NCI-H748 treated with DMSO at 0.1 percent for 48 hours (cell line): ENCODE measurements at places on chromosomes 5 and 9.

DNA sequence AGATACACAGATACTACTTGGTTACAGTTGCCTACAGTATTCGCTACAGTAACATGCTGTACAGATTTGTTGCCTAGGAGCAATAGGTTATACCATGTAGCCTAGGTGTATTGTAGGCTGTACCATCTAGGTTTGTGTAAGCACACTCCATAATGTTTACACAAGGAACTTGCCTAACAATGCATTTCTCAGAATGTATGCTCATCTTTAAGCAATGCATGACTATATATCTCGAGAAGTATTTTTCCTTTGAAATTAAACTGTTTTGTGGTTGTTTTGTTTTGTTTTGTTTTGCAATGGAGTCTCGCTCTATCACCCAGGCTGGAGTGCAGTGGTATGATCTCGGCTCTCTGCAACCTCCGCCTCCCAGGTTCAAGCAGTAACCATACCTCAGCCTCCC, 25.3 kb downstream of the LRRC70 start:
- no peak for DNase-seq

- no peak for DNase-seq
Observed at GRCh38 chr5:57184322-57184721, 10.5 kb downstream of the GPBP1 start.

GRCh38 chr9:137138722-137139467, at the start of gene GRIN1:
Gene GRIN1 (plus strand): TSS chr9:137139154. CDS start chr9:137139487, 333 bp downstream.
- no peak for DNase-seq

DNA sequence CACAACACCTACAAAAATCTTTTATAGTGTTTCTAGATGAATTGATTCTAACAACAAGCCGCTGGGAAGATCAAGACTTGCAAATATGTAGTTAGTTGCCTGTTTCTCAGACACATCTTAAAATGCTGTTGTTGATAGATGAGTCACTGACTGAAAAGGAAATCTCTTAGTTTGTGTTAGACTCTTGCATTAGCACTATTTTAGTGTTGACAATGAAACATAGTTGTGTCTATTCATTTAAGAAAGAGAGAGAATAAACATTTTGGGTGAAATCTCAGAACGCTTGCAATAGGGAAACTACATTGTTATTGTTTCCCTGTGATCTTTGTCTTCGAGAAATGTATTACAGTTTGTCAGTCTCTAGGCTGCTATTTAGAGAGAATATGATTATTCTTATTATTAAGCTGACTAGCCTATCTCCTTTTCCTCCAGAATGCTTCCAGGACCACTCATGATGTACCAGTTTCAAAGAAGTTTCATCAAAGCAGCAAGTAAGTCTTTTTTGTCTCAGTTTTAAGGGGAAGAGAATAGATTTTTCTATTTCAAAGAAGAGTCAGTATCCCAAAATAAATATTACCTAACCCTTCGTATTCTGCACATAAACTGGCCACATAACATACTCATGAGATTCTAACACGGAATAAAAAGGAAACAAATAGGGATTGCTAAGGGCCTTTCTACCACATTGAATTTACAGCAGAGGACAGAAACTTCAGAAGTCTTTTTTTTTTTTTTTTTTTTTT, 285.6 kb downstream of the ARHGAP26 start:
- DNase-seq, result no peak

DNA sequence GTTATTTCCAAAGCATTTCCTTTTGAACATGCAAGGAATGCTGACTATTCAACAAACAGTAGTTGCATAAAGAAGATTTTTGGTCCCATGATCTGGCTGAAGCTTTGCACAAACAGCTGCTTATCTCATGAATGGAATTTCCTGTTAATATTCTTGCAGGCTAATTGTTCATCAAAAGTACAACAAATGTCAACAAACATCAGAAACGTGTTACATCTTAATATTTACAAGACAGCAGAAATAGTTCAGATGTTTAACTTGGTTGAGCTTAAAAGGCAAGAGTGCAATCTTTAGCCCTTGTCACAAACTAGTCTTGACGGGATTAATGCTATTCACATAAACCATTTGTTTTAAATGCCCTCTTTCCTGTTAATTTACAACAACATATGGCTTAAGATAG, 47.9 kb upstream of the BASP1 start:
- no peak for DNase-seq

GRCh38 chr5:31720004-31720403, 81.1 kb downstream of the PDZD2 start:
- no peak for DNase-seq

- no peak for DNase-seq
Observed at GRCh38 chr9:33809506-33809905, 7.5 kb upstream of the UBE2R2 start.

DNA sequence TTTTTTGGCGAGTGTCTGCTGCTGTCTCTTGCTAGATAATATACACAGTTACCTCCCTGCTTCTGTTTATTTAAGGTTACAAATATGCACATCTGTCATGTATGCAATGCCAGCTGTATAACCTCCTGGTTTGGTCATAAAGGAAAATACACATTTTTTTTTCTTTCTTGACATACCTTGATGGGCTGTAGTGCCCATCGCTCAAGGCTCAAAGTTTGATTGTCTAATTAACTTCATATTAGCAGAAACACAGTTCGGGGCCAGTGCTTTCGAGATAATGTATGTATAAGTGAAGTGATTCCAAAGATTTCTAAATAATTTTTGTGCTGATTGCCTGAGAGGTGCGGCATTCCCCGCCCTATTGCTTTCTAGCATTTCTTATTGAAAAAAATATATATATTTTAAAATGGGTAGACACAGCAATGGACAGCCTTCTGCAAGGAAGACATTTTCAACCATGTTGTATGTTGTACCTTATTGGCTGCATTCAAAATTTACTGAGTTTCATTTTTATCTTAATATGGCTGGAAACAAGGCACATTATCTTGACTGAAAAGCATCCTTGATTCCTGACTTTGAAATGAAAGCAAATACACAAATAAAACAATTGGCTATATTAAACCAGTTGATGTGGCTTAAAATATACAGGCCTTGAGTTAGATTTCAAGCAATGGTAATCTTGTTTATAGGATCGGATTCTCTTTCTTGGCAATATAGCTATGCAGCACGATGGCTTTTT, 206.2 kb downstream of the MEF2C start:
- DNase-seq, result no peak

GRCh38 chr5:112930082-112930344, 8.0 kb upstream of the REEP5 start:
- no peak for DNase-seq

DNA sequence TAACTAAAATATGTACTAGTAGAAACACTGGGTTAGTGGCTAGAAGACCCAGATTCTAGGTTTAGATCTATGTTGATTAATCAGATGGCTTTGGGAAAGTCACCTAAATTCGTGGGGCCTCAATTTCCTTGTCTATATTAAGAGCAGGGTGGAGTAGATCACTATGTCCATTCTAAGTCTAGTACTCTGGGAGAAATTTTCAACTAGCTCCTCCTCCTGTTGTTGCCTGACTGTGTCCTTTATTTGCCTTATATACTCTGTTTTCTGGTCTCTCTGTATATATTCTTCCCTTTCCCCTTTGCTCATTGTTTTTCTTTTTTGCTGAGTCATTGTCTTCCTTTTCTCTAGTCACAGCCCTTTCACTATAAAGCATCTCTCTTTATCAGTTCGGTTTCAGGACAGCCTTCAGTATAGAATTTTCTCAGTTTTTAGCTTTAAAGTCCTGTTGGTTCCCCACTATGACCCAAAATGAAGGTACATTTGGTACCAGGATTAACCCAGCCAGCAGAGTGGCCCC, 44.5 kb upstream of the CDH6 start:
- no peak for DNase-seq

GRCh38 chr5:189486-189885, 1.8 kb upstream of the LRRC14B start:
- DNase-seq, result no peak

GRCh38 chr5:99037668-99038067, 108.9 kb upstream of the CHD1 start:
- peak; percentile 6 for DNase-seq

DNA sequence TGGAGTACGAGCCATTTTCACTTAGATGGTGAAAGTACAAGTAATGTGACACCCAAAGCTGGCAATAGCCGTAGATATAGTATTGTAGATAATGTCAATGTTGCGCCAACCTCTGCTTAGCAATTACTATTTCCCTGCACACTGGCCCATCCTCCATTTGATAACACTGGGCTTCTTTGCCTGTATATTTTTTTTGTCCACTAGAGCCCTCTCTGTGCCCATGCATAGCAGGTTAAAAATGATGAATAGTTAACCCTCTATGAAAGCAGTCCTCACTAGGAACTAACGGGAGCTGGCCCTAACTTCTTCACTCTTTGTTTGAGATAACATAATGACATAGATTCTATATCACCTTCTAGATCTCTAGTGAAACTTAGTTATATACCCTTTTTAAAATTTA, 416.8 kb downstream of the TUSC1 start:
- no peak for DNase-seq

- DNase-seq, result no peak
Observed at GRCh38 chr5:89268460-89268859, 385.5 kb upstream of the MEF2C start.

DNA sequence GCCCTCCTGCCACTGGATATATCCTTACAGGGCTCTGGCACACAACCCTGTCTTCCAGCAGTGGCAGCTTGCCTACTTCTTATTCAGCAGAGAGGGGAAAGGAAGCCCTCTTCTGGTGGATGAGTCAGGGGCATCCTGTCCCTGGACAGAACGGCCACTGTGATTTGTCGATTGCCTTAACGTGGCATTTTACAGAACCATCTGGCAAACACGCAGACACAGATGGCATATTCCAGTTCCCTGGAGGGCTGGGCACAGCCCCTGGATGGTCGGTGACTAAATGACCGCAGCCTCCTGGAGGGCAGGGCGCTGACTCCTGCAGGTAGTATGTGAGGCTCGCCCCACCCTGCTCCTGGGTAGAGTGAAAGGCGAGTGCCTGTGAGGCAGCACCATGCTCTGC, 62.1 kb downstream of the DCP2 start:
- DNase-seq, result no peak

- DNase-seq, result peak; percentile 68
Observed at GRCh38 chr5:10600626-10601245, 36.9 kb downstream of the ANKRD33B start.

- DNase-seq, result no peak
Observed at GRCh38 chr5:103407402-103407801, 148.8 kb downstream of the MACIR start.

DNA sequence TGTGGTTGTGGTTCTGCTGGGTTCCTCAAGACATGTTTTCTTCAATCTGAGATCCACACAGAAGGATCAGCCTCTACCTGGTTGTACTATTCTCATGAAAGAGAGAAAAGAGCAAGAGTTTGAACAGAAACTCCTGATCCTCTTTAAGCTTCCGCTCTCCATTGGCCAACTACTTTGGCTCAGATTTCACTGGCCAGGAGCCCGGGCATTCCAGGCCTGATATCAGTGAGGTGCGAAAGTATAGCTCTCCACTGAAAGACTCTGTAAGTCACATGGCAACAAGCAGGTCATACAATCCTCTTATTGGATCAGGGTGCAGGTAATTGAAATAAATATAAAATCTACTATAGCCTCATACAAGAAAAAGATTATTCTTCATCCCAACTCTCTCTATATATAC, 920.5 kb downstream of the TLE4 start:
- no peak for DNase-seq

GRCh38 chr5:157596487-157596886, 20.9 kb upstream of the ADAM19 start:
- no peak for DNase-seq

DNA sequence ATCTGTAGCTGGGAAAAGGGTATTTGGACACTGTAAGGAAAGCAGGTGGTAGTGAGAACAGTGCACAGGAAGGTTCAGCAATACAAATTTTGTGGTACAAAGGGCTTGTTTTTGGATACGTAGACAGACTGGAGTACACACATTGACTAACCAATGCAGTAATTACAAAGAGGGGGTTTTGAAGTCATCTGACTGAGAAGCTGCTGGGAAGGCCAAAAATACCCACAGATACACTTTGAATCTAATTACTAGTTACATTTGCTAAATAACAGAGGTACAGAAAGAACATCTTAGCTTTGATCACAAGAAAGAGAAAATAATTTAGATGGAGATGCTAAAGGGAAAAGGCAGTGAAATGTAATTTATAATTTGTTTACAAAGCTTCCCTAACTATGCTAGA, 45.9 kb downstream of the PKD2L2 start:
- DNase-seq, result no peak

- DNase-seq, result no peak
Observed at GRCh38 chr5:34775886-34776285, 63.1 kb upstream of the TTC23L start.

DNA sequence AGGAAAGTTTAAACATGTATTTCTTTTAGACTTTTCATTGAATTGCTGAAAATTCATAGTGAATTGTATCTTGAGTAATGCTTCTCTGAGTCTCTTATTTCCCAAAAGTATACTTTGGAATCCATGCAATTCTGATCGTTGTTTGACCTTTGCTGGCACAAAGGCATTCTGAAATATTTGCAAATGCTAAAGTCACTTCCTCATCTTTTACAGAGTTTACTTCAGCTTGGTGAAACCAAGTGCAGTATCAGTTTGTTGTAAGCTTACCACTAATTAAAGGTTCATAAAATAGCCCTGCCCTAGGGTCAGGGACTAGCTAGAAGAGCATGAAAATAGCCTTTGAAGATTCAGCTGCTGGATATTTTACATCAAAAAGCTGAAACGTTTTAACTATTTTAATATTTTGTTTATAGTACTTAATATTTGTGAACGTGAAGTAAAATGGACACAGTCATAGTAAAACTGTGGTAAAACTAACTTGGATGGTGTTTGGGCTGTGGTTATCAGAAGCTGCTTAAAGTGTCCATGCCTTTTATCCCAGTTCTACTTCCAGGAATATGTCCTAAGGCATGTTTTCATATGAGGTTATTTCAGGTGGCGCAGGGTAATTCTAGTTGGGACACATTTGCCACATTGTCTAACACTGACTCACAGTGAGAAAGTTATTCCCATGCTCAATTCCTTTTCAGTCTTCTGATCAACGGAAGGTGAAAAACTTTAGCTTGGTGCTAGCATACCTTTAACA, 45.3 kb downstream of the SLC22A5 start:
- DNase-seq, result no peak
